ENCODE measurements at places on chromosomes 4 and X. TPM values are rescaled to one million over a fixed set of nuclear protein-coding genes. Genes with fewer than 3 reads are reported as not detected.

The MAP3K15 gene
- 1.8 TPM for total RNA-seq

The GAGE12F gene
- not detected for total RNA-seq

The CYTL1 gene
- not detected for total RNA-seq

The CLCN4 gene
- 4.0 TPM for total RNA-seq

The ANK2 gene
- 0.52 TPM for total RNA-seq

The GYPB gene
- total RNA-seq, result not detected

The MAGEB10 gene
- total RNA-seq, result not detected

The CD99L2 gene
- 56.9 TPM for total RNA-seq

The SCML2 gene
- total RNA-seq, result 8.6 TPM

The STOX2 gene
- total RNA-seq, result 3.1 TPM

The TCP11X2 gene
- total RNA-seq, result not detected

The UNC5C gene
- total RNA-seq, result not detected

The NALF2 gene
- total RNA-seq, result 5.7 TPM

The PPEF2 gene
- total RNA-seq, result not detected

The SSX2B gene
- not detected for total RNA-seq

The SNCA gene
- 0.29 TPM for total RNA-seq

The RAB33A gene
- 0.11 TPM for total RNA-seq

The WNK3 gene
- total RNA-seq, result 0.22 TPM

The GLRA2 gene
- total RNA-seq, result not detected

The ATOH1 gene
- total RNA-seq, result not detected

All from A549 treated with dexamethasone at 1 μM for 4 hours (cell line).